ENCODE measurements at places on chromosomes 11 and 22. TPM values are rescaled to one million over a fixed set of nuclear protein-coding genes. Genes with fewer than 3 reads are reported as not detected.
A peak's percentile ranks its signal among the peaks of the same experiment; 100 is the strongest.

- peaks cover 79% of the 10 kb centered on the region for H3K36me3 ChIP-seq
- no peak for DNase-seq
- H3K4me1 ChIP-seq = peaks cover 51% of the 10 kb centered on the region
- H3K27me3 ChIP-seq = no peaks in the 10 kb centered on the region
These were observed 8.0 kb downstream of the GNG3 start for GRCh38 chr11:62715150-62716130.

DNA sequence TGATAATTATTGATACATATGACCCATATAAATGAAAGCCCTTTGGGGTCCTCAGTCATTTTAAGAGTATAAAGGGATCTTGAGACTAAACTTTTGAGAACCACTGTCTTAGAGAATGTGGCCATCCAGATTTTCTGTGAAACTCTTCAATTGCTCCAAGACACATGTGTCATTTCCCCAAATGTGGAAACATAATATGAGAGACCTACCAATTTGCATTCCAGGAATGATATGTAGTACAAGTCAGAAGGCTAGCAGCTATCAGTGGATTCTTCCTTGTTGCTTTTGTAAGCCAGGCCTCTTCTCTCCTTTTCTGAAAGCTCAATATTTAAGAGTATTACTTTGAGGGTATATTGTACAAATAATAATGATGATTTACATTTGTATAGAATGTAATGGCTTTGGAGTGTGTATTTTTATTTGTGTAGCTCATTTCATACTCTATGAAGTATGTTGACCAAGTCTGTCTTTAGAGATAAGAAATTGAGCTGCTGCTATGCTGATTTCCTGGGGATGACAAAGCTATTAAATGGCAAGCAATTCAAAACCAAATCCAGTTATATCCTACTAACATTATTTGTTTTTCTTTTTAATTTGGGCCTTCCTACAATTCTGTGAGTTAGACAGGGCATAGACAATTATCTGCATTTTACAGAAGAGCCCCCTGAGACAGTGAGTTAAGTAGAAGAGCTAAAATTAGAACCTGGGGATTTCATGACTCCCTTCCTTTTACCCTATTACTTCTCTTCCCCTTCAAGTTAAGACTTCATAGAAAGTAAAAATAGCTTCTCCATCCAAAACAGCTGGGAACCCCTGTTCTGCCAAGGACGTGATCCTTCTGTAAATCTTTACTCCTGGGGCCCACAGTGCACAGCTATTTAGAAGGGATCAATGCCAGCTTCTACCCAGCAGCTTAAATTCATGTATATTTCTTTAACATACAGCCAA is 131.9 kb downstream of the WNT11 start:
- DNase-seq = no peak
- H3K4me3 ChIP-seq = no peak overlapping the region
- no peak overlapping the region for H3K27ac ChIP-seq
- H3K27me3 ChIP-seq = no peaks in the 10 kb centered on the region
- H3K4me1 ChIP-seq = no peaks in the 10 kb centered on the region

DNA sequence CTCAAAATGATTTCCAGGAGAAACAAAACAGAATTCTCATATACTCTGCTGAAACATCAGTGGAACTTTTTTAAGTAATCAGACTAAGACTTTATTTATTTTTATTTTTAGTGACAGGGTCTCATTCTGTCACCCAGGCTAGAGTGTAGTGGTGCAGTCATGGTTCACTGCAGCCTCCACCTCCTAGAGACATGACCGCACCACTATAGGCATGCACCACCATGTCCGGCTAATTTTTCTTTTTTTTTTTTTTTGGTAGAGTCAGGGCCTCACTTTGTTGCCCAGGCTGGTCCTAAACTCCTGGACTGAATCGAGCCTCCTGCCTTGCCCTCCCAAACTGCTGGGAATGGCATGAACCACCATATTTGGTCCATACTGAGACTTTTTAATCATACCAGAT is 42.9 kb downstream of the PRDM10 start:
- H3K36me3 ChIP-seq = peaks cover 16% of the 10 kb centered on the region
- no peaks in the 10 kb centered on the region for H3K4me1 ChIP-seq
- no peak overlapping the region for H3K4me3 ChIP-seq
- H3K27me3 ChIP-seq = no peaks in the 10 kb centered on the region
- no peak for DNase-seq

The TSGA10IP gene
- not detected for polyA plus RNA-seq

GRCh38 chr11:64196626-64197025 is 9.9 kb upstream of the FERMT3 start:
- H3K27ac ChIP-seq = no peak overlapping the region
- DNase-seq = no peak
- no peaks in the 10 kb centered on the region for H3K27me3 ChIP-seq
- H3K4me3 ChIP-seq = no peak overlapping the region
- H3K36me3 ChIP-seq = peaks cover 85% of the 10 kb centered on the region
- H3K4me1 ChIP-seq = no peaks in the 10 kb centered on the region

GRCh38 chr11:119952441-119952840 is 185.5 kb downstream of the TRIM29 start:
- no peaks in the 10 kb centered on the region for H3K27me3 ChIP-seq
- DNase-seq = no peak
- H3K36me3 ChIP-seq = no peaks in the 10 kb centered on the region
- no peak overlapping the region for H3K4me3 ChIP-seq
- H3K27ac ChIP-seq = no peak overlapping the region

DNA sequence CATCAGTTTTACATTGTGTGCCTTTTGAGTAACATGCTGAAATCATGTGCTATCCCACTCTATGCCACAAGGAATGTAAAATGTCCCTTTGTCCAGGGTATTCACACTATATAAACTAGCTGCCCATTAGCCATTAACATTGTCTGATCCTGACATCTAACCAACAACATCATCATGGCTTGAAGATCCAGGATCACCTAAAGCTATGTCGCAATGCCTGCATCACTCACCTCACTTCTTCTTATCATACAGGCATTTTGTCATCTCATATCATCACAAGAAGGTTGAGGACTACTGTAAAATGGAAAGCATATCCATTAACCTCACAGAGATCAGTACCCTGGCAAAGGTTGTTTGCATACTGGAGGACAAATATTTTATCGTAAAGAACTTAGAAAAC is 742.3 kb downstream of the DLG2 start:
- no peaks in the 10 kb centered on the region for H3K27me3 ChIP-seq
- no peak overlapping the region for H3K4me3 ChIP-seq
- H3K4me1 ChIP-seq = no peaks in the 10 kb centered on the region
- H3K36me3 ChIP-seq = no peaks in the 10 kb centered on the region
- no peak overlapping the region for H3K27ac ChIP-seq
- no peak for DNase-seq

DNA sequence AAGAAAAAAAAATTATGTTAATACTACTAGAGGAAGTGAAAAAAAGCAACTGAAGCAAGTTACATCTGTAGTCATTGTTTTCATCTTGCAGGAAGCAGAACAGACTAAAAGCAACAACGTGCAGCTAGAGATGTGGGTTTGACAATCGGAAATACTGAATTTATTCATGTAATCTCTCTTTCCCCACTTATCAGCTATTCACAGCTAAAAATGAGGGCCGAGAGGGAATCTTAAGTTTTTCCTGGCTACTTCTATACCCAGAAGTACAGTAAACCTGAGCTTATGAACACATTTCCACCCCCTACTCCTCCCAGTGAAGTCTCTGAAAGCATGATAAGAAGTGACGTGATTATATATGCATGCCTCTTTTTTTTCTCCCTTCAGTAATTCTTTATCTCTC is 116.5 kb downstream of the SPON1 start:
- peaks cover 8% of the 10 kb centered on the region for H3K4me1 ChIP-seq
- no peaks in the 10 kb centered on the region for H3K27me3 ChIP-seq
- H3K36me3 ChIP-seq = peaks cover 12% of the 10 kb centered on the region
- no peak overlapping the region for H3K4me3 ChIP-seq

The LIF gene
- polyA plus RNA-seq = 27.6 TPM

GRCh38 chr11:118916842-118917388 is 8.8 kb downstream of the BCL9L start:
- H3K4me1 ChIP-seq = peaks cover 97% of the 10 kb centered on the region
- DNase-seq = peak; percentile 50
- H3K27me3 ChIP-seq = no peaks in the 10 kb centered on the region
- H3K4me3 ChIP-seq = no peak overlapping the region
- peak overlapping the region; percentile 98 for H3K27ac ChIP-seq

GRCh38 chr11:19651653-19652052 is 61.0 kb upstream of the NAV2 start:
- H3K36me3 ChIP-seq = no peaks in the 10 kb centered on the region
- H3K27ac ChIP-seq = no peak overlapping the region
- no peak overlapping the region for H3K4me3 ChIP-seq
- H3K4me1 ChIP-seq = no peaks in the 10 kb centered on the region

GRCh38 chr11:78200553-78200952 is 11.8 kb downstream of the USP35 start:
- H3K27me3 ChIP-seq = peaks cover 10% of the 10 kb centered on the region
- peaks cover 3% of the 10 kb centered on the region for H3K36me3 ChIP-seq
- H3K27ac ChIP-seq = no peak overlapping the region

- H3K27me3 ChIP-seq = no peaks in the 10 kb centered on the region
- H3K36me3 ChIP-seq = no peaks in the 10 kb centered on the region
- H3K4me1 ChIP-seq = no peaks in the 10 kb centered on the region
- H3K27ac ChIP-seq = no peak overlapping the region
- peak; percentile 55 for DNase-seq
These were observed 26.4 kb upstream of the FAT3 start for GRCh38 chr11:92198268-92198667.

The RASSF7 gene
- polyA plus RNA-seq = 45.4 TPM

- H3K4me3 ChIP-seq = no peak overlapping the region
- no peaks in the 10 kb centered on the region for H3K36me3 ChIP-seq
- DNase-seq = no peak
- peaks cover 31% of the 10 kb centered on the region for H3K4me1 ChIP-seq
These were observed 20.1 kb downstream of the ZBTB16 start for GRCh38 chr11:114079511-114080065.

- no peaks in the 10 kb centered on the region for H3K27me3 ChIP-seq
- H3K36me3 ChIP-seq = peaks cover 85% of the 10 kb centered on the region
- no peak overlapping the region for H3K27ac ChIP-seq
- no peaks in the 10 kb centered on the region for H3K4me1 ChIP-seq
These were observed 10.6 kb downstream of the PITPNM1 start for GRCh38 chr11:67494371-67495233.

- no peaks in the 10 kb centered on the region for H3K36me3 ChIP-seq
- peak; percentile 82 for DNase-seq
- H3K4me1 ChIP-seq = peaks cover 25% of the 10 kb centered on the region
- H3K4me3 ChIP-seq = no peak overlapping the region
These were observed 103.3 kb downstream of the UVRAG start for GRCh38 chr11:75918331-75918730.

The B4GALNT4 gene
- 24.0 TPM for polyA plus RNA-seq

- no peaks in the 10 kb centered on the region for H3K27me3 ChIP-seq
- DNase-seq = no peak
- H3K36me3 ChIP-seq = peaks cover 24% of the 10 kb centered on the region
- peaks cover 20% of the 10 kb centered on the region for H3K4me1 ChIP-seq
- H3K27ac ChIP-seq = peak overlapping the region; percentile 42
These were observed 546 bp downstream of the DRAP1 start for GRCh38 chr11:65919573-65920371.

The SYT13 gene
- 25.5 TPM for polyA plus RNA-seq

GRCh38 chr11:12174128-12174476 is 63.7 kb downstream of the MICAL2 start:
- no peaks in the 10 kb centered on the region for H3K36me3 ChIP-seq
- H3K4me1 ChIP-seq = peaks cover 15% of the 10 kb centered on the region

- peak; percentile 52 for DNase-seq
- no peaks in the 10 kb centered on the region for H3K36me3 ChIP-seq
- H3K4me1 ChIP-seq = peaks cover 4% of the 10 kb centered on the region
- peak overlapping the region; percentile 34 for H3K27ac ChIP-seq
- H3K4me3 ChIP-seq = no peak overlapping the region
These were observed 27.2 kb upstream of the RASSF10 start for GRCh38 chr11:12981676-12982522.

- peaks cover 10% of the 10 kb centered on the region for H3K36me3 ChIP-seq
- H3K27me3 ChIP-seq = no peaks in the 10 kb centered on the region
- H3K4me3 ChIP-seq = no peak overlapping the region
These were observed 171.9 kb downstream of the SHANK2 start for GRCh38 chr11:71080239-71081097.

The ZP1 gene
- 0.07 TPM for polyA plus RNA-seq

DNA sequence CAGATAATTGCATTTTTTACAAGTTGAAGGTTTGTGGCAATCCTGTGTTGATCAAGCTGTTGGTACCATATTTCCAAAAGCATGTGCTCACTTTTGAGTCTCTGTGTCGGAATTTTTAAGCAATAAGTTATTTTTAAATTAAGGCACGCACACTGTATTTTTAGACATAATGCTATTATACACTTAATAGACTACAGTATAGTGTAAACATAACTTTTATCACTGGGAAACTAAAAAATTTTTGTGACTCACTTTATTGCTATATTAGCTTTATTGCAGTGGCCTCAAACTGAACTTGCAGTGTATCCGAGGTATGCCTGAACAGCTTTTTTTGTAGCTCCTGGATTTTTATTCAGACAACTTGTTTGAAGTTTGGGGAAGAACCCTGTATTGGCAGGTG is 31.3 kb upstream of the RRM1 start:
- H3K4me3 ChIP-seq = no peak overlapping the region
- H3K27me3 ChIP-seq = no peaks in the 10 kb centered on the region
- H3K36me3 ChIP-seq = peaks cover 11% of the 10 kb centered on the region
- no peak overlapping the region for H3K27ac ChIP-seq

DNA sequence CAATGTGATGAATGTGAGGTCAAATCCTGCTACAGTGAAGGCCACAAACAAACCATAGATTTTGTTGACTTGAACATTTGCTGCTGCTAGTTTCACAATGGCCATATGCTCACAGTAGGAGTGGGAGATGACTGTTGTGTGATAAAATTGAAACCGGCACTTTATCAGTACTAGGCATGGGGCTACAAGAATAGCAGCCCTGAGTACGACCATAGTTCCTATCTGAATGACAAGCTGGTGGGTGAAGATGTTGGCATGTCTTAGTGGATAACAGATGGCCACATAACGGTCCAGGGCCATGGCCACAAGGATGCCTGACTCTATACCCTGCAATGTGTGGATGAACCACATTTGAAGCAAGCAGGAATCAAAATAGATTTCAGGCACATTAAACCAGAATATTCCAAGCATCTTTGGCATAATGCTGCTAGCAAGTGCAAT is 2.8 kb downstream of the OR52A1 start:
- H3K27me3 ChIP-seq = no peaks in the 10 kb centered on the region
- H3K36me3 ChIP-seq = no peaks in the 10 kb centered on the region
- no peak for DNase-seq
- no peak overlapping the region for H3K4me3 ChIP-seq

GRCh38 chr11:96147186-96147585 is 195.8 kb downstream of the MAML2 start:
- H3K4me1 ChIP-seq = peaks cover 9% of the 10 kb centered on the region
- H3K27ac ChIP-seq = no peak overlapping the region
- no peak overlapping the region for H3K4me3 ChIP-seq
- H3K27me3 ChIP-seq = no peaks in the 10 kb centered on the region

DNA sequence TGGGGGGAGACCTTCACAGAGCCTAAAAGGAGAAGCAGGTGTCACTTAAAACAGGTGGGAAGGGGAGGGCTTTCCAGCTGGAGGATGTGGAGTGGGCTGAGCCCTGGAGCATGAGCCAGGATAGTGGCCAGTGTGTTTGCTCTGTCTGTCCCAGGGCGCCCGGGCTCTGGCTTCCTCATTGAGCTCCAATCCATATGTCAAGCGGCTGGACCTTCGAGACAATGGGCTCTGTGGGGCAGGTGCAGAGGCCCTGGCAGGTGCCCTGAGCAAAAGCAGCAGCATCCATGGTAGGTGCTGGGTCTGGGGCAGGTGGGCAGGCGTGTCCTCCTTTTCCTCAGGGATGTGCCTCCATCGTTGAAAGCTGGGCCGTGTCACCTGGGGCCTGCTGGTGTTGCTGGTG is 2.0 kb downstream of the LRRC74B start:
- H3K4me3 ChIP-seq = no peak overlapping the region
- H3K27me3 ChIP-seq = peaks cover 9% of the 10 kb centered on the region
- no peaks in the 10 kb centered on the region for H3K36me3 ChIP-seq
- peaks cover 33% of the 10 kb centered on the region for H3K4me1 ChIP-seq
